ENCODE measurements at places on chromosomes 7 and 10.
A peak's percentile ranks its signal among the peaks of the same experiment; 100 is the strongest.

GRCh38 chr10:93595378-93596161 lies 5.5 kb downstream of the RBP4 start:
- no peak for DNase-seq

DNA sequence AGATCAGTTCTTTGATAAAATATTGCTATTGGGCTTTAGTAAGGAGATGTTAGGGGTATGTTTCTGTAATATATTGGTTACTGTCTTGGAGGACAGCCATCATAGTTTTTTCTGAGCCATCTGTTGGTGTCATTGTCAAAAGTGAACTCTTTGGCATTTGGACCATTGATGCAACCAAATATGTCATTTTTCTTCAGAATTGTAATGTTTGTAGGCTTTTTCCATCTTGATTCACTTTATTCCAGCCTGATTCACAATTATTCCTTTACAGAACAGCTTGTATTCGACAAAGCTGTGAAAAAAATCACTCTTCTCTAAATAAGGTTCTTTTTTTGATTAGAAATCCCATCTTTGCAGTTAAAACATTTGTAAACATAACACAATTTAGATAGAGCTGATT lies 37.4 kb downstream of the SMNDC1 start:
- DNase-seq, result no peak

- no peak for DNase-seq
Observed at GRCh38 chr7:17611611-17612010, 313.2 kb downstream of the AHR start.

DNA sequence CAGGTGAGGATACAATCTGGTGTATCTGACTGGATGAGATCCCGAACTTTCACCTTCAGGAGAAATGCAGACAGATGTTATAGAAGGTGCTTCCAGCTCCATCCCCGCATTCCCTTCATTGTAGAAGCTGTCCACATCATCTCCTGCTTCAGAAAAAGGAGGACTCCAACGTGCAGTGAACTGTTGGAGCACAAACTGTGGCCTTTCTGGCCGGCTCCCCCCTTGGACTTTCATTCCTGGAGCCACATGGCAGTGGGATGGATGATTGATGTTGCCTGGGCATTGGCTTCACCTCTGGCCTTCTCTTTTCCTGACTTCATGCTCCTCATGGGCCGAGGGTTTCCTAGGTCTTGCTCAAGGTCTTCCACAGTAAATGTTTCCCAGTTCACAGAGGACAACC lies 29.6 kb upstream of the ZNF273 start:
- no peak for DNase-seq

DNA sequence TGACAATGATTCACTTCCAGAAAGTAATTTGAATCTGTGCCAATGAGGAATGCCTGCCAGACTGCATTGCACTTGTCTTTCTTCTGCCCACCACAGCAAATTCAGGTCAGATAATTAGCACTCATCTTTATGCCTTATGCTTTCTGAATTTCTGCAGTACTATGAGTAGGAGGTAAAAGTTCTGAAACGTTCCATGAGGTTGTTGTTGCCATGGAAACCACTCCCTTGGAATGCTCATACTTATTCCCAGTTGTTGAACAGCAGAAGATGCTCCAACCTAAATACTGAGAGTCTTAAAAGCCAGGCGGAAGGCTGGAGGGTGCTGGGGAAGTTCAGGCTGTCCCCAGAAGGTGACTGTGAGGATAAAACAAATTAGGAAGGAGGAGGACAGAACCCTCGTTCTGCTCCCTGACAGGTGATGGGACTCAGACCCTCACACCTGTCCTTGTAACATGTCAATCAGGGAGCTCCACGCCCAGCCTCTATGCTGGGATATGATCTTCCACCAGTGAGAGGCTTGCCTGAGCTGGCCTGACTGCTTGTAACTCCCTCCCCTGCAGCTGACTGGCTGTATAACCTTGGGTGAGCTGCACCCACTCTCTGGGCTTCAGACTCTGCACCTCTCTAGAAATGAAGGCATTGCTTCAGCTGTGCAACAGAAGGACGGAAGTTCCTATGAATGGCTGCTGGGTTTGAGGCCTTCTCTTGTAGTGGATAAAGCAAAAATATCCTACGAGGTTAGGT lies 554.3 kb upstream of the MGMT start:
- DNase-seq, result no peak

DNA sequence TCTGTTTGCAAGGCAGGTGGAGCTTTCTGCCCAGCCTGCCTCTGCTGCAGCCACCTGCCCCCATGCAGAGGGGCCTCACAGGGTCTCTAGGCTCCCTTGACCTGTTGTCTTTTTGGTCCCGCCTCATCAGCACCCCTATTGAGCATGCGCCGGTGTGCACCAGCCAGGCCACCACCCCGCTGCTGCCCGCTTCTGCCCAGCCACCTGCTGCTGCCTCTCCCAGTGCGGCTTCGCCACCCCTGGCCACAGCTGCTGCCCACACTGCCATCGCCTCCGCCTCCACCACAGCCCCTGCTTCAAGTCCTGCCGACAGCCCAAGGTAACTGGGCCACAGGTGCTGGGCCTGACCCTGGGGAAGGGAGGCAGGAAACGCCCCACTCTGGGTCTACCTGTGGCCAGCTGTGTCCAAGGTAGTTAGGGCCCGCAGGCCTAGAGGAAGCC lies 38.1 kb downstream of the LDB3 start:
- no peak for DNase-seq

- no peak for DNase-seq
Observed at GRCh38 chr7:133382775-133383559, 130.1 kb downstream of the EXOC4 start.

GRCh38 chr10:31413325-31413724 lies 94.3 kb downstream of the ZEB1 start:
- DNase-seq, result no peak

DNA sequence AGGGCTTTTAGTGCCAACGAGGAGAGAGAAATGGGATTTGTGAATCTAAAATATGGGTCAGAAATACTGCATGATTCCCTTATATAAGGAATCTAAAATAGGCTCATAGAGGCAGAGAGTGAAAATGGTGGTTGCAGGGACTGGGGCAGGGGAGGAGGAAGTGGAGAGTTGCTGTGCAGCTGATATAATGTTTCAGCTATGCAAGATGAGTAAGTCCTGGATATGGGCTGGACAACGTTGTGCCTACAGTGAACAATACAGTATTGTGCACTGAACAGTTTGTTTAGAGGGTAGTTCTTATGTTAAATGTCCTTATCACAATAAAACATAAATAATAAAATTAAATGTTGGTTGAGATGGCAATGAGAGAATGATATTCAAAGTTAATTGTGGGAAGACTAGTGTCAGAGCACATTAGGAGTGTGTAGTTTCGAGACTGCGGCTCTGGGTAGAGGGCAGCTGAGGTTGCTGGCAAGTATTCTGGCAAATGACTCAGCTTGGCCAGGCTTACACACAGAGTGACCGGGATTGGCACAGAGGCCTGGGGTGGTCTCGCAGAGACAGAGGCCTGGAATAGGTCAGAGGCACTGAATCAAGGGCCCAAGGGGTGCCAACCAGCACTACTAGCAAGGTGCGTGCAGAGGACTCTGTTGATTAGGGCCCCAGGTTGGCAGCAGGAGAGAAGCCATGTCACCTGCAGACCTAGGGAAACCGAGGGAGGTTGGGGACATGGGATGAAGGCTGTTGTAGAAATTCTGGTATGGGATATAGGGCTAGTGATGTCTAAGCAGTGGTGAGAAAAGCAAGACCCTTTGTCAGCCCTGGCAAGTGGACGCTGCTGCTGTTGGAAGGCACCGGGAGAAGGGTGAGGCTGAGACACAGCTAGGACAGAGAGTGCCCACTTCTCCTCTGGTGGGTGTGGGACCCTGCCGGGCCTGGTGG lies 2.8 kb upstream of the DEPP1 start:
- no peak for DNase-seq

DNA sequence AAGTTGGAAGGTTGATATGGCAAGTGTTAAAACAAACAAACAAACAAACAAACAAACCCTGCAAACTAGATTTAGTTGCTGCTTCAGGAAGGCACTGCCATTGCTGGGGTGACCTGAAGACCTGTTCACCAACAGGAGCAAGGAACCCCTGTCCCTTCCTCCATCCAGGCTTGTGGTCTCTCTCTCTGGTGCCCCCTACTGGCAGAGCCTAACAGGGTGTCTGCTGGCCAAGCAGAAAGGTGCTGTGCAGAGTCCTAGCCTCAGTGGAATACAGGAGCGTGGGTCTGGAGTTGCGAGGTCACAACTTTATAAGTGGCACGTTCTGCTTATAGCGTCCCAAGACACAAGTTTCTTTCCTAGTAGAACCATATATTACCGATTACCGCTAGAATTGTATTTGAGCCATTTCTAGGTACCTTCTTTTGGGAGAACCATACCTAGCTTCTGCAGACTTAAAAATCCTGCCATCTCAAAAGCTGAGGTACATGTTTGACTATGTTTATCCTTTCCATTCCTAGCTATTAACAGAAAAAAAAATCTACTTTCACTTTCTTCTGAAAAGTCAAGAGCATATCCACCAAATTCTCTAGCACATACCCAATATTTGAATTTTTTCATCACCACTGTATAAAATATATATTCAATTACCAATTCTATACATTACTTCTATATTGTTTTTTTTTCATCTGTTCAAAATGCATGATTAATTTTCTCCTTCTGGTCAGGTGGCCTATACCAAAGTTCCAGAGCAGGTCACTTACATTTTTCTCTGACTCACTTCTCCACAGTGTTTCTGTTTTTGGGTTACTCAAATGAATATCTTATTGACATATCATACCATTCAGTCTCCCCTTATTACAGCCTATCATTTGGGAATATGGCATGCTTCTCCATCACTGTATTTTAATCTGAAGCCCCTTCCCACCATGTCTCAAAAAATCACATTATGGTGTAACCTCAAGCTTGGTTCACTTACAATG lies 29.1 kb upstream of the CALD1 start:
- peak; percentile 74 for DNase-seq

DNA sequence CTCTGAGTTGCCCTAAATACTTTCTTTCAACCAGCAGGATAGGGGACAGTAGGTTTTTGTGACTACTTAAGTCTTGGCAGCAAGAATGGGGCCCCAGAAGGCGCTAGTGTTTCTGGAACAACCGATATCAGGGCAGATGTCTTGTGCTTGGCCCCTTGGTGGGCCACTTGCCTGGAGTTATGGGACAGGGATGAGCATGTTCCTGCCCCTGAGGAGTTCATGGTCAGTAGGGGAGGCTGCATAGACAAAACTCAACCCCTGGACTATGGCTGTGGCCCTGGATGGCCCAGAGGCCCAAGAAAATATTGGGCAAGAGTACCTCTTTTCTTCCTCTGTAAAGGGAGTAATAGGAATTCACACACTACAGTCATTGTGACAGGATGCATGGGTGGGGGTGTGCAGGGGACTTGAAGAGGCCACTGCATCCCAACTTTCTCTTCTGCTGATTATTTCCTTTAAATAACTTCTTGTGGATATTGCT lies 57.7 kb upstream of the IGFBP3 start:
- no peak for DNase-seq

DNA sequence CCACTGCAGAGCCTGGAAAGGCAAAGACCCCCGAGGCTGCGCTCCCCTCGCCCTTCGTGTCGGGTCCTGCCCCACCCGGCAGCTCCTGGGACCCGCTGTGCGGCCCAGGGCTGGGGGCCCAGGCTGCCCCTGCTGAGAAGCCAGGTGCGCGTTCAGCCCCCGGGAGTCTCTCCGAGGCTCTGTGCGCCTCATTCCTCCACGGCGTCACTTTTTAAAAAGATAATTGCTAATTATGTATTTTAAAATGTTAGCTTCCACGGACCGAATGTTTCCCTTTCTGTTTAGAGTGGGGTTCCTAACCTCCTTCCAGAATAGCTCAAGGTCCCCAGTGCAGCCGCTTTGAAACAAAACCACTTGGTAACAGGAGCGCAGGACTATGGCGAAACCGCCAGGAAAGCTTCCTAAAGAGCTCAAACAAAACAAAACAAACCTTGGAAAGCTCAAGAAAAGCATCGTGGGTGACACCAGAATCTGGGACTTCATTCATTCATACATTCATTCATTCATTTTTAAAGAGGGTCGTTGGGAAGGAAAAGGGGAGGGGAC lies 45.6 kb downstream of the PDIA4 start:
- no peak for DNase-seq

DNA sequence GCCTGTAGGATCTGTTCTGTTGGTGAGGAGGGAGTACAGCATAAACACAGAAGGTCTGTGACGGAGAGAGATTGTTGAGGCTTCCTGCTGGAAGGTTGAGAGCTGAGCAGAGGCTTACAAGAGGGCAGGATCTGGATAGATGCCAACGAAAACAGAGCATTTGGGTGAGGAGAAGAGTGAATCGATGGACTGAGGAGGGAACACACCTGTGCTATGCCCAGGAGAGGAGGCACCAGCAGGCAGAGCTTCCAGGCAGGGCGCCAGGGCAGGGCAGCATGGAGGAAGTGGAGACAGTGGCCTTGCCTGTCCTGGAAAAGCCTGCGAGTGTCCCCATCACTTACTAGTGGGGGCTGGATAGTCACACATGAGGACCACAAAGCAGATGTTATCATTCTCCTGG lies 282.9 kb downstream of the PAXIP1 start:
- DNase-seq, result no peak

DNA sequence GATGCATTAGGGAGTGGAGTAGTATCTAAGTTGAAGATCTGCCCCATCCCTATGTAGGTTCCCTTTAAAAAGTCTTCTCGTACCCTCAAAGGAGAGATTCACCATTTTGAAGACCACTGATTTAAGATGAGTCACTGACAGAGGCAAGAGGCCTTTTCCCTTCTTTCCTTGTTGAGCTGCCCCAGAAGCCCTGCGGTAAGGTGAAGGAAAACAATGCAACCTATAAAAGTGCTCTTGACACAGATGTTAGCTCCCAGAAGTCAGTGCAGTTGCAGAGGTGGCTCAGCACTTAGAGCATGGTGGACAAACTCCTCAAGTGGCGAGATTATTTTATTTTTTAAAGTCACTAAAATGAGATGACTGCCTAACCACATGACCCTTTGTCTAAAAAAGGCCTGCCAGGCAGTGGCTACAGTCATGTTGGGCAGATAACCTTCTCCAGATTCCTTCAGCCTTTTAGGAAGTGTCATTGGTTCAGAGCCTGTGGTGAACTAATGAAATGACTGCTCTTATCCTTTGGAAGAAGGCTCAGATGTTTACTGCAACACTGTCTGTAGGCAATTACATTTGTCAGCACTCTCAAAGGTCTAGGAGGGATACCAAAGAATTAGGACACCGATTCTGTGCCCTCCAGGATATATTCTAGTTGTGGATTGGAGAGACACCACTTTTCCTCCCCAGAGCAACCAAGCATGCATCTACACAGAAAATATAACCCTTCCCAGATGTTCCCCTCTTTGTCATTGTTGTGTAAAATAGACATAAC lies 88.7 kb downstream of the ARID5B start:
- DNase-seq, result no peak

DNA sequence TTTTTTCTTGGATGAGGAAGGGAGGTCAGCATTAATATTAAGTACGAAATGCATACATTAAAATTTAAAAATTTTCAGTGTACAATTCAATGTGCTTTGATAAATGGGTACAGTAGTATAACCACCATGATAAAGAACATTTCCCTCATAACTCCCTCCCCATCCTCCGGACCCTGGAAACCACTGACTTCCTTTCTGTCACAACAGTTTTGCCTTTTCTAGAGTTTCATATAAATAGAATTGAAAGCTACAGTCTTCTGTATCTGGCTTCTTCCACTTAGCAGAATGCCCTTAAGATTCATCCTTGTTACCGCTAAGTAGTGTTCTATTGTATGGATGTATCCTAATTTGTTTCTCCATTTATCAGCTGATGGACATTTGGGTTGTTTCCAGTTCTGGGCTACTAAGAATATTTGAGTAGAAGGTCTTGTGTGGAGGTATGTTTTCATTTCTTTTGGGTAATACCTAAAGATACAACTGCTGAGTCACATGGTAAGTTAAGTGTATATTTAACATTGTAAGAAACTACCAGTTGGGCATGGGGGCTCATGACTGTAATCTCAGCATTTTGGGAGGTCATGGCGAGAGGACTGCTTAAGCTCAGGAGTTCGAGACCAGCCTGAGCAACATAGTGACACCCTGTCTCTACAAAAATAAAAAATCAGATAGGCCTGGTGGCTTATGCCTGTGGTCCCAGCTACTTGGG lies 30.8 kb downstream of the ABI1 start:
- DNase-seq, result no peak
